Fibroblast of lung (primary cell): ENCODE measurements at places on chromosomes 2 and 18.

GRCh38 chr18:22552254-22552653 is 134.5 kb upstream of the CTAGE1 start:
- DNase-seq, result peak; percentile 84

- DNase-seq, result no peak
These were observed 21.5 kb upstream of the CDKL4 start for GRCh38 chr2:39265315-39265714.

- DNase-seq, result peak; percentile 12
These were observed 54.9 kb downstream of the FHOD3 start for GRCh38 chr18:36352384-36352783.

DNA sequence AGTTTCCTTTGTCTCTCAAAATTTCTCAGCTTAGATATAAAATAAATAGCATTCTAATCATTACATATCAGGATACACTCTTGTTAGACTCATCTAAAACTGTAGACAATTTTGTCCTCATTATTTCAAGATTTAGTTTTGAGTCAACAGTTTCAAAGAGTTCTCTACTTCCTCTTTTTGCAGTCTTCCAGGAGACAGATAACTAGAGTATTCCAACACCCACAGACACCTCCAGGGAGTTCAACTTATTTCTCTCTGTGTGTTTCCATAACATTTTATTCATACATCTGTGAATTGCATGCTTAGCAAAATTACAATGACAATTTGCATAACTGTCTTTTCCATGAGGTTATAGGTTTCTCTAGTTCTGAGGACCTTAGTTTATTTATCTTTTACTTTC is 166.6 kb upstream of the HNMT start:
- DNase-seq, result no peak

DNA sequence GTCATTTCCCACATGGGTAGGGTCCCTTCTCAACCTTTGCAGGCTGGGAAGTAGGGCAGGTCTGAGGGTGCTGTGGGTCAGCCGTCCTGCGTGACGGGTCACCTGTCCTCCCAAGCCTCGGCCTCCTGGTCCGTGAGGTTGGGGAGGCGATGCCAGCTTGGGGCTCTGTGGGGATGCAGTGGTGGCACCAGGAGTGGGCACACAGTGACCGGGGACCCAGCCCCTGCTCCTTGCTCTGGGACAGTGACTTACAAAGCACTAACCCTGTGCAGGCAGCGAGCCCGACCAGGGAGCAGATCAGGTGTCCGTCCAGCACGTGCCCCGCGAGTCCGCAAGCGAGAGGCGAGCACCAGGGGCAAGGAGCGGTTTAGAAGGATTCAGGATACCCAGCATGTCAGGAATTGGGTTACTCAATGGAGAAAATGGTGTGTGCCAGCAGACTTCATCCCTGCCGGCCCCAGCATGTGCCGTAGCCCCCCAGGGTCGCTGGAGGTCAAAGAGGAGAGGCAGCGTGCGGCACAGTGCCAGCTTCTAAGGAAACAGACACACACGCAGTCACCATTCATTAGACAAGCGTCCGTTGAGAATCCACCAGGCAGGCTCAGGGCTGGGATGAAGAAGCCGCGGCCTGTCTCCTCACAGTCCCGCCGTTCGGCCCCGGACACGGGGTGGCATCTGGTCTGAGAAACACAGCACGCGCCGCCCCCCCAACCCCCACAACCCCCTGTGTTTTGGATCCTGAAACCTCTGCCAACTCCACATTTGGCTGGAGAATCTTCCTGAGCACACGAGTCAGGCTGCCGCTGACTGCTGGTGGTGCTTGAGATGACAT is 11.7 kb downstream of the COLEC11 start:
- no peak for DNase-seq
